ENCODE measurements at places on chromosomes 1 and 21. TPM values are rescaled to one million over a fixed set of nuclear protein-coding genes. Genes with fewer than 3 reads are reported as not detected.

DNA sequence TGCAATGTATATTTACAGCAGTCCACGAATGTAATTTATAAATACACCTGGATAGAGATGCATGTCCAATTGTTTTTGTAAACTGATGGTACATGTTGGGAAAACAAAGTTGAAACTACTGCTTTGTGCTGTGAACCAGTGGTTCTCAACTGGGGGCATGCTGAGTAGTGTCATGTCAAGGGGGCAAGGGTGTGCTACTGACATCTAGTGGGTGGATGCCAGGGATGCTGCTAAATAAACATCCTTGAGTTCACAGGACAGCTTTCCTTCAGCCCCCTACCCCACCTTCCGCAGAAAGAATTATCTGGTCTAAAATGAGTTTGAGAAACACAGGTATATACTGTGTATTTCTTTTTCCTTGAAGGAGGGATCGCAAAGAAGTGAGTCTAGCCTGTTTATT, 95.9 kb downstream of the RASAL2 start:
- DNase-seq, result no peak

GRCh38 chr1:62998845-62999649, 215.1 kb downstream of the ATG4C start:
- no peak for DNase-seq

ERICH3 gene
- polyA plus RNA-seq, result not detected

TLR5 gene
- 0.46 TPM for polyA plus RNA-seq

CD1B gene
- polyA plus RNA-seq, result not detected

DNA sequence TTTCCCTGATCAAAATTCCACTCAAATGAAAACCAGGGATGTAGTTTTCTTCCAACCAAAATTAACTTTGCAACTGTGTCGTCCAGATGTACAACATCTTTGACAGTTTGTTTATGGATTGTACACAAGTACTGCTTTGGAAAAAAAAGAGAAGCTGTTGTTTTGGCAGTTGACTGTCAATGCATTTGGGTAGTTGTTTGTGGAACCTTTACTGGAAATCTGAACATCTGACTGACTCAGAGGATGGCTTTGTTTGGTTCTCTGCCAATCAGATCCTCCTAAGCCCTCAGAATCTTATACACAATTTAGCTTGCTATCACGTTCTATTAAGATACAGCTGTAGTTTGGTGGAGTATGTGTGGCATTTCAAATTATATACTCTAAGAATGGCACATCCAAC, 195.0 kb downstream of the KCNK2 start:
- no peak for DNase-seq

HMCN1 gene
- polyA plus RNA-seq, result 0.15 TPM

DNA sequence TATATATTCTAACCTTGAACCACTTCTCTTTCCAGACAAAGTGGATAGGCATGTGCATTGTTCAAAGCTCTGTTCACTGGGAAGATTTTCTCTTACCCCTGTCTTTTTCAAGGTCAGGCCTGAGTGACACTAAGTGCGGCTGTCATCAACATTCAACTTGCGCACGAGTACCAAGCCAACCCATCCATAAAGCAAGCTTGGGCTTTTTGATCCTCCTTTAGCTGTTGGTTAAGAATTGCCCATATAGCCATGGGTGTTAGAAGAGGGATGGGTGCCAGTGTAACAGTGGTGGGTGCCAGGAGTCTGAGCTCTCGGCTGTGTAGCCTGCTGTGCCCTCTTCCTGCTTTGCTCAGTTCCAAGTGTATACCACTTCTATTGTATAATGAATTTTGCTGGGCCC, 136.1 kb downstream of the GLUL start:
- DNase-seq, result no peak

GRCh38 chr1:116434849-116435248, 61.8 kb downstream of the ATP1A1 start:
- no peak for DNase-seq

DNA sequence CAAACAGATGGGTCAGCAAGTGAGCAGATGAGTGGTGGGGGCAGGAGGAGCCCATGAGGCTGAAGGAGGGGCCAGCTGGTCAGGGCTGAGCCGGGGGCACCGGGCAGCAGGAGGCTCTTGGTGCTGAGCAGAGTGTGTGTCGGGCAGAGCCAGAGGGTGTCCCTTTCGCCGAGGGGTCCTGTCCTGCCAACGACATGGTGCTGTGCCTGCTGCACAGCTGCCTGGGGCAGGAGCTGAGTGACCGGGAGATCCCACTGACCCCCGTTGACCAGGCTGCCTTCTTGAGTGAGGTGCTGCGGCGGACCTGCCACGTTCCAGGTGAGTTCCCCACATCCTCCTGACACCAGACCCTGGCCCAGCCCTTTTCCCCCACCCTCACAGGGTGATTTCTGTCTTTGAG, 27.5 kb downstream of the HYI start:
- DNase-seq, result no peak

GRCh38 chr1:197429372-197429771, 161.3 kb downstream of the CRB1 start:
- no peak for DNase-seq

ZNF362 gene
- 10.1 TPM for polyA plus RNA-seq

- DNase-seq, result no peak
Observed at GRCh38 chr1:118007391-118007790, 77.9 kb downstream of the WDR3 start.

DNA sequence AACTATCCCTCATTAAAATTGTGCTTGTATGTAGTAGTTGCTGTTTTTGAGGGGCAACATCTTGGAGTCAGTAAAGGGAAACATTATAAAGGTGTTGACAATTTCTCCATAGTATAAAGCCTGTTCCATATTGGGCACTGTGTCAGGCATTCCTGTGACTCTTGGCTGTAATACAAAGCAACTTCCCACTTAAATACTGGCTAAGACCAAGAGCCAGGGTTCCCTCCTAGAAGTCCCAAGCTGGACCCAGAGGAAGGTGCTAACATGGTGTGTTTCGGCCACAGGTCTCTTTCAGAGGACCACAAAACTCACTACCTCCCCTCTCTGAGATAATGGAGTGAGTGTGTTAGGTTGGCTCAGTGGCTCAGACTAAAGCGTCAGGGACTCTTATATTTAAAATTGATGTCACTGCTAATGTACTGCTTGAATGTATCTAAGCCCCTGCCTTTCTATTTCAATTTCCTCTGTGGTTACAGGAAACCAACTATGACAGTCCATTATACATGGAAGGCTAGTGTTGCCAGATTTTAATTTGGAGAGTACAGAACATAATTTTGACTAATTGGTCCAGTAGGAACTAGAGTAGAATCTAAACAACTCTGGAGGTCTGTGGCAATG, 74.7 kb upstream of the RGL1 start:
- DNase-seq, result no peak

DNA sequence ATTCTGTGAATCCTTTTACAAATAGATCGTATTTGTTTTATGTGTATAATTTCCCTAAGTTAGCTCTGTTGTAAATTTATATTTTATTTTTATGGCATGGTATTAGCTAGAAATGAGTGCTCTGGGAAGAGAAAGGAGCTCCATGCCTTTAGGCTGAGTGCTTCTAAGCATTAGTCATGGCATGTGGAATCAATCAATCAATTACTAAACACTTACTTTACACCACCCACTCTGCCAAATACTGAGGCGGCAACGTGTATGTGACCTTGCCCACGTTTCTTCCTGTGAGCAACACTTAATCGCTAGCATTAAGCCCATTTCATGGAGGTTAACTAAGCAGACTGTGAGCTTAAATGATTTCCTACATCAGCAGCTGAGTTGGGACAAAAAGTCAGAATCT, 7.2 kb upstream of the BECN2 start:
- DNase-seq, result no peak

DNA sequence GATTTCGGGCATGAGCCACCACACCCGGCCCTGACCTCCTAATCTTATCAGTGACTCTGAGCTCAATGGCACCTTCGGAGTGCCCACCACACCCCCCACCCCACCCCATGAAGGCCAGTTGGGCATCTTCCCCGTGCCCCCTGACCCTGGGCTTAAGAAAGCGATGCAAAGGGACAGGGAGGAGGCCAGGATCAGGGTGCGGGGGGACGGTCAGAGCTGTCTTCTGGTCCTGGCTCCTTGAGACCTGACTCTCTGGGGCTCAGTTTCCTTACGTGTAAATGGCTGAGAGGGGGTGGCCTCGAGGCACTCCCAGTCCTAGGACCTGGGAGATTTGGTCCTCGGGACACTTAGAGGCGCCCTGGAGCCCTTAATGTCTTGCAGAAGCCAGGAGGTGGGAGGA, 103.9 kb upstream of the VAMP3 start:
- no peak for DNase-seq

DNA sequence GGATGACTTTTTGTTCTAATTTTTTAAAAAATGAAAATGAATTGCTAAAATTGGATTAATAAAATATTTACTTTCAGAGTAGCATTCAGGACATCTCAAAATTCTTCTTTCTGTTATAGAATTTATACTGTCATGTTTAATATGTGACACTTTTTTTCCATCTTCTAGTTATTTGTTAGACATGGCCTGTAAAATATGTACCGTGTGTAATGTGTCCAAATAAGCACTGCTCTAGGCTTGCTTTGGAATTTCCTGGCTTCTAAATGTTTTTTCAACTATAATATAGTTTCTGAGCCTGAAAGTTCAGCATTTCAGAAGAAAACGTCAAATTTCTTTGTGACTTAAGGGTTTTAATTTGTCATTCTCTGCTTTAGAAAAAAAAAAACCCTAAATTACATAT, 243.6 kb downstream of the DNM3 start:
- no peak for DNase-seq

DNA sequence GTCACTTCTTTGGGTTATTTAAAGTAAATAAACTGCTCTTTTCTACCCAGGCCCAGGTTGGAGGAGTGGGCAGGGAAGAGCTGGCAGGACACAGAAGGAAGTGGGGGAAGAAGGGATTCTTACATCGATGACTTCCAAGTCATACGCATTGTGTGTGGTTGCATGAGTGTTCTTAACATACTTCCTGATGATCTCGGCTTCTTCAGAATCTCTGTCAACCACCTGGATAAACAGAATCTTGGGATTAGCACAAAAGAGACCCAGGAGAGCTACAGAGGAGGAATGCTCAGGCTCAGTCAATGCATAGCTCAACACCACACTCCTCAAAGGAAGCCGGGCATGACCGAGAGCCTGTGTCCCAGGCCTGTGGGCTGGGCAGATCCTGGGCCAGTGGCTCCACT, 42.1 kb downstream of the PARP1 start:
- no peak for DNase-seq

GCSAML gene
- 0.08 TPM for polyA plus RNA-seq

ZBTB8B gene
- not detected for polyA plus RNA-seq

GRCh38 chr1:10965546-10966226, 46.8 kb upstream of the TARDBP start:
- peak; percentile 50 for DNase-seq

BTBD8 gene
- polyA plus RNA-seq, result 1.2 TPM

- DNase-seq, result no peak
Observed at GRCh38 chr1:10833630-10834557, 37.4 kb upstream of the CASZ1 start.

PPFIA4 gene
- 0.37 TPM for polyA plus RNA-seq

DNA sequence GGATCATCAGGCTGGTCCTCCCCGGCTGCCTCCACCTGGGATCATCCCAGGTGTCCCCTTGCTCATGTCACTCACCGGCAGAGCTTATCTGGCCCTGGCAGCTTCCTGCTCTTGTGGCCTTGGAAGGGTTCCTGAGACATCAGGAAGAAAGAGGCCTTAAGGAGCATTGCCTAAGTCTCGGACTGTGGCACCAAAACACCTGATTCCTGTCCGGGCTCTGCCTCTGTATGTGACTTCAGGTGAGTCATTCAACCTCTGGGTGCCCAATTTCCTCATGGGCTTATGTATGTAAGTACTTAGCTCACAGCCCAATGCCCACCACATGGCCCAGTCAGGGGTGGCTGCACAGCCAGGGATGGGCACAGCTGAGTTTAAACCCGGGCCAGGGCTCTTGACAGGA, 255.9 kb upstream of the VAMP3 start:
- no peak for DNase-seq

GRCh38 chr21:42037943-42038342, 27.8 kb upstream of the ZBTB21 start:
- peak; percentile 70 for DNase-seq

IL22RA1 gene
- polyA plus RNA-seq, result 2.1 TPM

SPRR5 gene
- polyA plus RNA-seq, result not detected

- no peak for DNase-seq
Observed at GRCh38 chr1:48917901-48918603, 141.4 kb upstream of the BEND5 start.

DNA sequence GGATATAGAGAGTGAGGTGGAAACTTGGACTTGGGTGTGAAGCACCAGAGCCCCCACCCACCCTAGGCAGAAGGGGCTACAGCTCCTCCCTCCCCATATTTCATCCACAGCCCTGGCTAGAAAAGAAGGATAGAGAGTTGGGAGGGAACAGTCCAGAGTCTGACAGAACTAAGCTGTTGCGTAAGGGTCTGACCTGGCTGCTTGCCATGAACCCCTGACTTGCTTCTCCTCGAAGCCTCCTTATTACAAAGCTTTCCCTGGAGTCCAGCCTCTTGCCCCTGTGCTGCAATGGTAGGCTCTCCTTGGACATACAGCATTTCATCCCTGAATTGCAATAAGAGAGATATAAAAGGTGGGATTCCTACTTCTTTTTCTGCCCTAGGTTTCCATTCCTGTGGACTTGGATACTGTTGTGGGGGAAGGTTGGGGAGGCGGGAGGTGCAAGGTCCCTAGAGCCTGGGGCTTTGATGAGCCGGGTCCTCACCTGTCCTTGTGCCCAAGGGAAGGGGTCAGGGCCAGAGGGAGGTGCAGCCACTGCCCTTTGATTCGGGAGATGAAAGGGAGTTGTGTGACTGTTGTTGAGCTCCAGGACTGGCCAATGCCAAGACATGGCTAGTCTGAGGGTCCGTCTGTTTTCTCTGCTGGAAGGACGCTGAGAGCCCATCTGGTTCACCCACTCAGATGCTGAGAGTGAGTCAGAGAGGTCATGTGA, 2.7 kb downstream of the RHBG start:
- peak; percentile 72 for DNase-seq

FOXD2 gene
- 0.13 TPM for polyA plus RNA-seq

DNA sequence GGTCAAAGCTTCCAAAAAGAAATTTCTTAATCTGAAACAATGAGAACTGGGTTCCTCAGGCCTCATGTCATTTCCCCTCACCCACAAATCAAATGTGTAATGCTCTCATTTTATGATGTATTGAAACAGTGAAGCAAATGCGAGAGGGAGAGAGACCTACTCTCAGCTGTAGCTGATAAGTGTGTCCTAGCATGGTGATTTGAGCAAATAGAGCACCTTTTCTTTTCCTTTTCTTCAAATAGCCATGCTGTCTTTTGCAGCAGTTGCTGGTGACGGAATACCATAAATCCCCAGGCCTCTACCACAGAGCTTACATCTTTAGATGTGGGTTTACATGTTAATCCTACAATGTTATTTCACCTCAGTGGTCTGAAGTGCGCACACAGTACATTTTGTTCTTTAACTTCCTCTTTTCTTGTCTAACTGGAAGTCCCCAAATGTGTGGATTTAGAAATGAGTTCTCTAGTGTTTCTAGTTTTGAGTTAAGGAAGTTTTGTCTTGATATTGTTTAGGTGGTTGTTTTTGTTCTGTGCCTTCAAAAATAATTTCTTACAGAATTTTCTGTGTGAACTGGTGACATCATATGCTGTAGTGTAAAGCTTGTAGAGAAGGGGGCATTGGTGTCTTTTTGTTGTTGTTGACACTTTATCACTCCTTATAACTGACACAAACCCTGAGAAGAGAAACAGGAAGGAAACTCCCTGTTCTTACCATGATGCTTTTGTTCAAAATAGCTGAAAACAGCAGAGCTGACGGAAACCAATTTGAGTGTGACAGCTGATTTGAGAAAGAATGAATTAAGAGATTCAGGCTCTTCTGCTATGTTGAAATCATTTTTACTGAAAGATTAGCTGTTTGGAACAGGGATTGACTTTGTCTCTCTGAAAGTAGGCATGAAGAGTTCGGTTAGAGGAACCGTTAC, 12.2 kb downstream of the SMAP2 start:
- DNase-seq, result peak; percentile 75

- DNase-seq, result no peak
Observed at GRCh38 chr1:212284332-212284743, 872 bp upstream of the PPP2R5A start.

All from stomach (tissue), 19 donors.